ENCODE measurements at places on chromosomes 5 and 9.
A peak's percentile ranks its signal among the peaks of the same experiment; 100 is the strongest.

- DNase-seq, result no peak
These were observed 37.0 kb downstream of the B4GALT1 start for GRCh38 chr9:33129886-33130881.

GRCh38 chr9:80732506-80732905 lies 956.8 kb downstream of the TLE1 start:
- no peak for DNase-seq

DNA sequence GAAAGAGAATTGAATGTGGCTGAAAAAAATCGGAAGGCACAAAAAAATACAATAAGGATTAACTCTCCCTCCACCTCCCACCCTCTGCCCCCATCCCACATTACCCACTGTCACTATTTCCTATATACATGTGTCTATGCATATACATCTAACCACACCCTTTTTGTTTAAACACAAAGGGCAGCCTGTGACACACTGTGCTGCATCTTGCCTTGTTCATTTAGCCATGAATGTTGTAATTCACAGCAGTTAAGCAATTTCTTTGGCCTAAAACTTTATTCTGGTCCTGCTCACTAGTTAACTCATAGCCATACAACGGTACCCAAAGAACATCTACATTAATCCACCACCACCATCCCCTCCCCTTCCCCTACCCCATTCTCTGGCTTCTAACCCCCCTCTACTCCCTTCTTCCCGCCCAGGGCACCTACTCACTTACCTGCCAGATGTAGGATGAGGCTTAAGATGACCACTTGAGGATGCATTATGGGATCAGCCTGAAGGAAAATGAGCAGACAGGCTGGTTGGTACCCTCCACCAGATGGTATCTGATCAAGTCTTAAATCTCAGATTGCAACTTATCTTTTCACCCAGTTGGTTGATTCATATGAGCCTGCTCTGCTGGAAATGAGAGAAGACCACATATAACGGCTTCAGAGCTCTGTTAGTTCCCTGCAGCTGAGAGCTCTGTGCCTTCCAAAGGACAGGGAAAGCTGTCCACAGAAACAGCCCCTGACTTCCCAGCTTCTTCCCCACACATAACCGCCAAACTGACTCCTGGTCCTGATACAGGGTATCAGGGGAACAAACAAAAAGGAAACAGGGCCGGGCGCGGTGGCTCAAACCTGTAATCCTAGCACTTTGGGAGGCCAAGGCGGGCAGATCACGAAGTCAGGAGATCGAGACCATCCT lies 1.2 kb downstream of the HAVCR1 start:
- DNase-seq, result no peak

DNA sequence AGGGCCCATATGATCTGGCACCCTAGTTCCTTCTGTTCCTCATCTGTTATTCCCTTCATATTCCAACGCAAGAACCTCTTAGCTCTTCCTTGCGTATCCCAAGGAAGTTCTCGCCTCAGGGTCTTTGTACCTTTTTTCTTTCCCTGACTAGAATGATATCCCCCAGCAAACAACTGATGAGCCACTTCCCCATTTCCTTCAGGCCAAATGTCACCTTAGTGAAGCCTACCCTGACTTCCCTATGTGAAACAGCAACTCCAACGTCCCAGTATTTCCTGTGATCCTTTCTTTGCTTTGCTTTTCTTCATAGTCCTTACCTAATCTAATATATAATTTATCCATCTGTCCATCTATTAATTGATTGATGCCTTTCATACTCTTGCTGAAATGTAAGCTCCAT lies 47.9 kb downstream of the ERCC8 start:
- no peak for DNase-seq

- no peak for DNase-seq
These were observed 113.1 kb downstream of the KDM4C start for GRCh38 chr9:6870650-6871477.

DNA sequence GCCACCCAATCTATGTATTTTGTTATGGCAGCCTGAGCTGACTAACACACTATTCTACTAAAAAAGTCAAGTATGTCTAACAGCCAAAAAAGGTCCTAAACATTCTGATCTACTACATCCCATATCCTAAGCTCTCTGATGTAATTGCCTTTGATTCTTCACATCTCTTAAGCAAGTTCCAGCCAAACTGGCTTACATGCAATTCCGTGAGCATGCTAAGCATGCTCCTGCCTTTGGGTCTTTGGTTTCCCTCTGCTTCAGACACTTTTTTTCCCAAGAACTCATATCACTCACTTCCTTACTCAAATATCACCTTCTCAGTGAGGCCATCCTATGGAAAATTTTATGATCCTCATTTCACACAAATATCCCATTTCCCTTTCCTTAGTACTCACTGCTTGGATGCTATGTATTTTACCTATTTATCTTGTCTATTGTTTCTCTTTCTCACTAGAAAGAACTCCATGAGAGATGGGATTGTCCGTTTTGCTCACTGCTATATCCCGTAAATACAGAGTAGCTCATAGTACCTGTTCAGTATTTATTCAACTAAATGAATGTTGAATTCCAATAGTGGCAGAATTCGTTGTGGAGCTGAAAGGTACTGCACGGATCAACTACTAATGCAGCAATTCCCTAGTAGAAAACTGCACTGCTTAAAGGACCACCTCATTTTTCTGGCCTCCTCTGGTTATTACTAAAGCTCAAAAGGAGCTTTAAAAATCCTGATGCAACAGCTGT lies 2.3 kb upstream of the SLC12A2 start:
- no peak for DNase-seq

DNA sequence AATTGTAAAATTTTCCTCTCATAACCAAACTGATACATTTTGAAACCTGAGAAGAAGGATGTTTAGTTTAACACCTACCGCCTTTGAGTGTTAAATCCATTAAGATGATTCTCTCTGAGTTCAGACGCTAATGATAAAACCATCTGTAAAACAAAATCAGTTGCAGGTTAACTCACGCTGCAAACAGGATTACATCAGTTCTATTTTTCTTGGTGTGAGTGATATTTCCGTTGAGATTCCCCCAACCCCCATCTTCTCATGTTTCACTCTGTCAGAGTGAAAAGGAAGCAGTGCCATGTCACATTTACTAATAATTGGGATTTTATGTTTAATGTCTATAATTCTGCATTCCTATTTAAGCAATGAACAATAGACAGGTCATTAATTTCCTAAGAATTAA lies 146.5 kb downstream of the FANCC start:
- DNase-seq, result no peak

DNA sequence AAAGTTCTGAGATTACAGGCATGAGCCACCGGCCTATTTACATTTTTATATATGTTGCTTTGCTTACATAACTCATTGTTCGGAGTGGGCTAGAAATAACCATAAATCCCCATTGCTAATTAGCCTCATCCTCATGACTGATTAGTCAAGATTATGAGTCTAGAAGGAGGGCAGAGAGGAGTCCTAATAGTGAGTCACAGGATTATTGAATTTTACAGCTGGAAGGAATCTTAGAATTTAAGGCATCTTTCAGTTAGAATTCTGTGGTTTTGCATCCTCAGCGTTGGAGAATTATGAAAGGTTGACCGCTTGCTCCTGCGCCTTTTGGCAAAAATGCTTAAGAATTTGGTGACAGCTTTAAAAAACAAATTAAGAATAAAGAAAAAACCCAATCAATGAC lies 2.6 kb upstream of the PBX3 start:
- DNase-seq, result no peak

GRCh38 chr5:174303437-174304045 lies 258.0 kb downstream of the NSG2 start:
- DNase-seq, result no peak

DNA sequence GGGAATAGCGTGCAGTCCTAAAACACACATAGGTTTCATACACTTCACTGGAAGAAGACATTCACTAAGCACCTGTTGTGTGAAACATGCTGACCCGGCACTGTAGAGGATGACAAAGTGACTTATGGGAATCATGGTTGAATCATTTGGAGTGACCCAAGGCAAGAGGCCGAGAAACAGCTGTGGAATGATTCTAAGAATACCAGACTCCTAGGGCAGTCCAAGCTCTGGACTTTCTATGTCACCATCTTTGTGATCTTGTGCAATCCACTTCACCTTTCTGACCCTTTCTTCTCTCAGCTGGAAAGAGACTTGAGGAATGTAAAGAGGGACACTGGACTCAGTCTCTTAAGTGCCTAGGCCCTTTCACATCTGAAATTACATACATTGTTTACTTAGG lies 13.1 kb downstream of the MSANTD3 start:
- no peak for DNase-seq

DNA sequence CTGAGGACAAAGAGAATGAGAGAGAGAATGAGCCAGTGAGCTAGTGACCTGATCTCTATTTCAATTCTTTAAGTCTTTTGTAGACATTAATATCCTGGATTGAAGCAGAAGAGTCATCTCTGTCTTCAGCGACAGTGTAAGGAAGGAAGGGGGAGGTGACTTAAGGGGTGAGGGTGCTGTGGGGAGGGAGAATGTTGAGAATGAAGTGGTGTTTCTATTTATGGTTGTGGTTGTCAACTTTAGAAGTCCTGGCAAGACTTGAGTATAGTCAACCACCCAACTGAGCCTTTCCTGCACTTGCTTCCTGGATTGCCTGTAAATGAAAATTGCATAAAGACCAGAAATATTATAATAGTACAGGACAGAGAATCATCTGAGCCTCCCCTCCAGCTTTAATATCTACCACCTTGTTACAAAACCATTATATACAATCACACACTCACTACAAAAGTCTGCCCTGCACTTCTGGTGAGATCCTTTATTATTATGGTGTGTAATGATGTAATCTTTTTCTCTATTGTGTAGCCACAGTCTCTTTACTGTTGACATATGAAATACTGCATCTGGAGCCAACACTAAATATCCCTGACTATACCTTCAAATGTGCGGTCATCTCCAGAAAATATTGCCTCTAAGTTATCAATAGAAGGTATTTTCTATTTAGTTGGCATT lies 91.7 kb downstream of the NTRK2 start:
- DNase-seq, result no peak

DNA sequence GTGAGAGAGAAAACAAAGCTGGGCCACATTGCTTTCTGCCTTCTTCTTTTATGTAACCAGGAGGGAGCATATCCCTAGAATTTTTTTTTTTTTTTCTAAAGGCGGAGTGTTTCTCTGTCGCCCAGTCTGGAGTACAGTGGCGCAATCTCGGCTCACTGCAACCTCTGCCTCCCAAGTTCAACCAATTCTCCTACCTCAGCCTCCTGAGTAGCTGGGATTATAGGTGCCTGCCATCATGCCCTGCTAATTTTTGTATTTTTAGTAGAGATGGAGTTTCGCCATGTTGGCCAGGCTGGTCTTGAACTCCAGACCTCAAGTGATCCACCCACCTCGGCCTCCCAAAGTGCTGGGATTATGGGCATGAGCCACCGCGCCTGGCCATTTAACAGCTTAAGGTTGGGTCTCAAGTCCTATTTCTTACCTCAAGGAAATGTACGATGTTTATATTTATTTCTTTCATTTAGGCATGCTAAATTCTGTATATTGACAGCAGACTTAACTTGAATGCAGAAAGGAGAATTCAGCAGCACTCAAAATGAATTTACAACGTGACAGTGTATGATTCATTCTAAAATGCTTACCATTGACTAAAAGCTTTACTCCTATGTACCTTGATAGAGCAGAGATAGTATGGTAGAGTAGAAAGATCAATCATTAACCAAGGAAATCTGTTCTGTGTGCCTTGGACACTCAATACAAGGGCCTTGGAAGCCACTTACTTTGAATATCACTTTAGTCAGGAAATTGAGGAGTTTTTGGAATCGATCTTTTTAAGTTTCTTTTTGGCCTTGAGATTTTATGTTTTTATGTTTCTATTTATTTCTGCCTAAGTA lies 100.9 kb downstream of the F2RL2 start:
- DNase-seq, result no peak

GRCh38 chr5:59673438-59674058 lies 220.0 kb downstream of the PDE4D start:
- DNase-seq, result peak; percentile 13

- DNase-seq, result peak; percentile 73
These were observed 11.4 kb downstream of the MTAP start for GRCh38 chr9:21813575-21814473.

- no peak for DNase-seq
These were observed 131.1 kb upstream of the MOCS2 start for GRCh38 chr5:53240661-53241060.

DNA sequence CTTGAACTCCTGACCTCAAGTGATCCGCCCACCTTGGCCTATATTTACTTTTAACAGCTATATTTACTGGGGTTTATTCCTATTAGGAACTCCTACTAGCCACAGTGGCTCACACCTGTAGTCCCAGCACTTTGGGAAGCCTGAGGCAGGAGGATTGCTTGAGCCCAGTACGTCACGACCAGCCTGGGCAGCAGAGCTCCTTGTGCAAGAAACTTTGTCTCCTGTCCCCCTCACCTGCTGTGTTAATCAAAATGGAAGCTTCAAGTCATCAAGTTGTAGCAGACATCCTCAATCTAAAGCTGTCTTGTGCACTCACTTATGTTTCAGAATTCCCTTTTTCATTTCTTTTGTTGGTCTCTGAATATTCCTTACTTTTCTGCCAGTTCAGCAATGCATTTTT lies 15.0 kb upstream of the SPRY4 start:
- no peak for DNase-seq

DNA sequence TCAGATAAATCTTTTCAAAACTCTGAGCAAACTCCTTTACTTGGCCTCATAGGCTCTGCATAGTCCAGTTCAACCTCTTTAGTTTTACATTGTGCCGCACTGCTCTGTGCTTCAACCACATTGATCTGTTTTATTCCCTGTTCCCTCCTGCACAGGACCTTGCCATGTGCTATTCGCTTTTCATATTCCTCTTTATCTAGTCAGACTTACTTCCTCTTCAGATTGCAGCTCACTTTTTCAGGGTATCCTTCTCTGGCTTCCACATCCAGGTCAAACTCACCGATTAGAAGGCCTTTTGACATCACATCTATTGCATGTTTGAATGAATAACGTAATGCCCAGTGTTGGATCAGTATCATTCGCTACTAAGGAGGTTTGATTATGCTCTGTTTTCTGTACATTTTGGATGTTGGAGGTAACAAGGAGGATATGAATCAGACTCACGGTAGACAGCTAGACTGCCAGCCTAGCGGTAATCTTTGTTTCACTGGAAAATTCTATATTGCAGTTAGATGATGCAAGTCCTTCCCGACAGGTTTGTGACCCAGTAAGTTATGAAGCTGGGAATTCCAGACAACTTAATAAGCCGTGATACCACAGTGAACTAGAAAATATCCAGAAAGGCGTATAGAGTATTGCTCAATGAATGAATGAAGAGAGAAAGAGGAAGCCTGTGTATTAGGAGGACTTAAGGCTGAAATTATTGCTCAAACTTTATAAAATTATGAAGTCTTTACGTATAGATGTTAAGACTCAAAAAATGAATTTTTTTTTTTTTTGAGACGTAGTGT lies 65.7 kb downstream of the IQGAP2 start:
- DNase-seq, result no peak

DNA sequence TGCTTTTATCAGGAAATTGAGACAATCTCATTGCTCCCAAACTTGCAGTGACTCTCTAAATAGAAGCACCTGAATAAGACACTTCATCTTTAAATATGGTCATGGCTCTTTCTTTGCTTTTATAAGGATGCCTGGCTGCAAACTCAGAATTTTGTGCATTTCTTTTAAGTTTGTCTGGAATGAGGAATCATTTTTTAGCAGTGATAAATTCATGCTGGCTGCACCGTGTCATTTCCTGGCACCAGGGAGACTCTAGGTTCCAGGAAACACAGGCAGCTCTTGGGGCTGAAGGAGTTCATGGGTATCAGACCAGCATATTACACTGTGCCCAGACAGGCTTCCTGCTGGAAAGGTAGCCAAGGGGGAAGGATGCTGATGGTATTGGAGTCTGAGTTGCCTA lies 109.9 kb downstream of the NUDT12 start:
- no peak for DNase-seq

GRCh38 chr5:1647580-1647979 lies 123.8 kb upstream of the LPCAT1 start:
- no peak for DNase-seq

GRCh38 chr9:92488681-92489550 lies 6.6 kb upstream of the ASPN start:
- no peak for DNase-seq
